ENCODE measurements at places on chromosomes 6 and 20.

- no peak for DNase-seq
Observed at GRCh38 chr6:107676042-107676441, 148.1 kb downstream of the SCML4 start.

- DNase-seq = no peak
Observed at GRCh38 chr6:138008791-138009190, 98.4 kb downstream of the PERP start.

- no peak for DNase-seq
Observed at GRCh38 chr20:46222521-46223007, 85.7 kb downstream of the CDH22 start.

- DNase-seq = no peak
Observed at GRCh38 chr6:114714836-114715507, 372.1 kb upstream of the HS3ST5 start.

GRCh38 chr6:136769124-136769523, 23.2 kb downstream of the MAP3K5 start:
- DNase-seq = no peak

DNA sequence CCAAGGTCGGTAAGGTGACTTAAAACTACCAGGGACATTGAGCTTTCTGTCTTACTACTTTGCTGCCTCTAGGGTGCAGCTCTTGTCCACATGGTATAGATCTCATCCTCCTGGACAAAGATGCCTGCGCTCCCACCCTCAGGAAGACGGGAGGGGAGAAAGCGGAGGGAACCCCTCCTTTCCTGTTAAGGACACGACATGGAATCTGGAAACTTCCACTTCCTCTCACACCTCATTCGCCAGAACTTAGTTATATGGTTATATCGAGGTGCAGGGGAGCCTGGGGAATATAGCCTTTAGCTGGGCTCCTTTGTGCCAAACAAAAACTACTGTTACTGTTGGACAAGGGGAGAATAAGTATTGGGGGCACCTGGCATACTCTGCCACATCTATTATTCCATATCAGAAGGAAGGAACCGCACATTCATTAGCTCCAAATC, 224.3 kb upstream of the TSHZ2 start:
- no peak for DNase-seq
